Activated effector memory CD4-positive, alpha-beta T cell treated with anti-CD3 and anti-CD28 coated beads, Interleukin-2, amount 50 U/mL, for 16 hours (primary cell): ENCODE measurements at places on chromosomes 6 and 20.

DNA sequence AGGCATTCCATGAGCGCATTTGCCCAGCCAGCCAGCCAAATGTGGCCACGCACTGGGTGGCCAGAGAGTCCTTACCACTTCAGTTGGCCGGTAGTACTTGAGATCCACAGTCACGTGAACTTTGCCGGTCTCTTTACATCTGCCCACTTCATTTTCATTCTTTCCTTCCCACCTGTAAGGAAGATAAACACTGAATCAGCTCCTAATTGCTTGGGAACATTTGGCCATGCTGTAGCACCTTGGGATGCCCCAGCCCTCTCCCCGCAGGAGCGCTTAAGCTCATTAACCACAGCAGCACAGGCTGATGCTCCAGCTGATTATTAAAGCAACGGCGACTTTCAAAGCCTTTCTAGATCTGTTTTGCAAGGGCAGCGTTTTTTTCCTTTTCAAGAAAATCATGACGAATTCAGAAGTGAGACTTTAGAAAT, 116.6 kb downstream of the FOXC1 start:
- DNase-seq: no peak

DNA sequence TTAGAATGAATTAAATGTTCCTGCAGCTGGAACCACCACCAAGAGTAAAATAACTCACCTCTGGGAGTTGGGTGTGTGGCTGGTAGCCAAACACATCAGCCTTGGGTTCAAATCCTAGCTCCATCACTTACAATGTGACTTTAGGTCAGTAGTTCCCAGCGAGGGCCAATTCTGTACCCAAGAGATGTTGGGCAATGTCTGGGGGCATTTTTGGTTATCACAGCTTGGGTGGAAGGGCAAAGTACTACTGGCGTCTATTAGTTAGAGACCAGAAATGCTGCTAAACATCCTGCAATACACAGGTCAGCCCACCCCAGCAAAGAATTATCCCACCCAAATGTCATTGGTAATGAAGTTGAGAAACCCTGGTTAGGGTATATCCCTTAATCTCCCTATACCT, 48.8 kb downstream of the SLC13A3 start:
- no peak for DNase-seq

DNA sequence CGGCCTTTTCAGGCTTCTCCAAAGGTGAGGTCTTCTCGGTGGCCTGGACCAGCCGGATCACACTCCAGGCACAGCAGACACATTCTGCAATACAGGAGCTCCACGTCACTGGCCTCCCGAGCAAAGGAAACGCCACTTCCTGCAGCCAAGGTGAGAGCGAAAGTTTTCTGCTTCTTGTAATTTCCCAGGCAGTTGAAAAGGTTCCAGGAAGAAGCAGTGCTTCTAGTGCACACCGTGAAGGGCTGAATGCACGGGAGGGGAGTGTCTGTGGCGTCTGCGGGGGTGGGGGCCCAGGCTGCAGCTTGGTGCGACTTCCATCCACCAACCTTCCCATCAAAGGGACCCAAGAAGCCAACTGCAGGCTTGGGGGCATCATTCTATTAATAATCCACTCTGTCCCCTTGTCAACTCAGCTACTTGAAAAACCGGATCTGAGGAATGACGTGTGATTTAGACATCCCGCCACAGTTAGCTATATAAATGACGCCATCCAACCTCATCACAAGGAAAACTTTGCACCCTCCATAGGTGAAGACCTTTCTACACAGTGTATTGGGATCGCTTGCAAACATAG, 61.1 kb downstream of the NFATC2 start:
- peak; percentile 84 for DNase-seq

- no peak for DNase-seq
Measured at GRCh38 chr6:16240589-16241320, 2.4 kb downstream of the GMPR start.

DNA sequence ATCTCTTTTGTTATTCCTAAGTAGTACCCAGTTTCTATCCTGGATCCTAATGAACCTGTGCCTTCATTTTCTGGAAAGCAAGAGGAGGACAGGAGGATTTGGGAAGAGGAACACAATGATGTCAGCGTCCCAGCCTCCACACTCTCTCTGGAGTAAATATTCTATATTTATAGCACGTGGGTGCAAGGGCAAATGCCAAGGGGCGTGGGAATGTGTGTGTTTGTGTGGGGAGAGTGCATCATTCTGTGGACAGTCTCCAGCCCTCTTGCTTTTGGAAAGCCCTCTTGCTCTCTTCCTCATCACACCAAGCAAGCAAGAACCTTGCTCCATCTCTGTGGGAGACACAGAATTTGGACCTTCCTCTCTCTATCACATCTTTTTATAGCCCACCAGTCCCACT, 103.2 kb upstream of the EMILIN3 start:
- DNase-seq: no peak

- DNase-seq: no peak
Measured at GRCh38 chr6:30703011-30703410, 12.2 kb upstream of the NRM start.

GRCh38 chr6:8382434-8382833, 52.9 kb downstream of the SLC35B3 start:
- DNase-seq: no peak

DNA sequence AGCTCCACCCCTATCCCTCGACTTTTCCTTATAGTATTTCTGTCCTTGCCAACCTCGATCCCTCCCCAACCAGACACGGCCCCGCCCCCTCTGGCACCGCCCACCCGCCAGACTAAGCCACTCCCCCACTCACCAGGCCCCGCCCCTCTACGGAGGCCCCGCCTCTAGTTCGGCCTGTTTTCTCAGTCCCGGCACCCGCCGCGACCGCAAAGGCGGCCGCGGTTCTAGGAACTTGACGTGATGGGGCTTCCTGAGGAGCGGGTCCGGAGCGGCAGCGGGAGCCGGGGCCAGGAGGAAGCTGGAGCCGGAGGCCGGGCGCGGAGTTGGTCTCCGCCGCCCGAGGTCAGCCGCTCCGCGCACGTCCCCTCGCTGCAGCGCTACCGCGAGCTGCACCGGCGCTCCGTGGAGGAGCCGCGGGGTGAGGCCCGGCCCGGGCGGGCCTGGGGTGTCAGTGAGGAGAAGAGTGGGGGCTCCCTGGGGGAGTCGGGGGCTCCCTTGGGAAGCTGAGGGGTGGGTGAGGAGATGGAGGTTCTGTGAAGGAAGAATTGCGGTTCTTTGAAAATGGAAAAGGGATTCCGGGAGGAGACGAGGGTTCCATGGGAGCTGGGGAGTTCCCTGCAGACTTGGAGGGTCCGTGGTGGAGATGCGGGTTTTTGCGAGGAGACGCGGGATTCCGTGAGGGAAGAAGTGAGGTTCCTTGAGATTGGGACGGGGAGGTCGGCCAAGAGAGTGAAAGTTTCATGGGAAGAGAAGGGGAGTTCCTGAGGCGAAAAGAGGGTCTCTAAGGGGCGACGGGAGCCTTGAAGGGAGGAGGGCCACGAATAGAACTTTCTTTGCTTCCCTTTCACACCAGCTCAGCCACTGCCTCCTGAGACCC, at the start of gene ACSS2:
TSS of gene ACSS2 (plus strand) at position 207 of the 877 bp plus-strand sequence. CDS start at position 241, 34 bp downstream.
- peak; percentile 98 for DNase-seq

GRCh38 chr6:146931214-146931613, 273.0 kb upstream of the STXBP5 start:
- DNase-seq: no peak

GRCh38 chr20:20562507-20562906, 149.9 kb downstream of the RALGAPA2 start:
- DNase-seq: no peak

DNA sequence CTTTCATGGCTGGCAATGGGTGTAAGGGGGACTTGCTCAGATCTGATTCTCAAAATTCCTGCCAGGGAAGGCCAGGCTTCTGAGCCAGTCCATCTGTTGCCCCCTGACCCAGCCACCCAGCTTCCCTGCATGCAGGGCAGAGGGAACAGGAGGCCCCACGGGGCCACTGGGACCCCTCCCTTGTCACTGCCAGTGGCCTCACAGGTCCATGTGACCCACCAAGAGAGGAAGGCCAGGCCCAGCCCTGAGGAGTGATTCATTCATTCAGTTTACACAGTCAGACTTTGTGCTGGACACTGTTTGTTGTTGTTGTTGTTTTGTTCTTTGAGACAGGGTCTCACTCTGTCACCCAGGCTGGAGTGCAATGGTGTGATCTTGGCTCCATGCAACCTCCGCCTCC, 39.5 kb downstream of the UBE2V1 start:
- no peak for DNase-seq

- no peak for DNase-seq
Measured at GRCh38 chr6:75691012-75691411, 58.0 kb upstream of the MYO6 start.

- DNase-seq: no peak
Measured at GRCh38 chr6:49142421-49143151, 320.5 kb downstream of the MMUT start.

DNA sequence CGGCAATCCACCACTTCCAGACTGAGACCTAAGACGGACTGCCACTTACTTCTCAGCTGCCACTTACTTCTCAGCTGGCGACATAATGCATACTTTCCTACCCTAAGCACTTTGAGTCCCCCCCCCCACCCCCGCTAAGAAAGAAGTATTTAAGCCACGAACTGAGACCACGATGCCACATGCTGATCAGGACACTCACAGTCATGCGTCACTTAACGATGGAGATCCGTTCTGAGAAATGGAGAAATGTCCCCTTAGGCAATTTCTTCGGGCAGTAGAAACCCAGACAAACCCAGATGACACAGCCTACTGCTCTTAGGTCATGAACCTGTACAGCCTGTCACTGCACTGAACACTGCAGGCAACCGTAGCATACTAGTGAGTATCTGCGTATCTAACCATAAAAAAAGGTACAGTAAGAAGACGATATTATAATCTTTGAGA, 690 bp downstream of the IFNGR1 start:
- peak; percentile 73 for DNase-seq

DNA sequence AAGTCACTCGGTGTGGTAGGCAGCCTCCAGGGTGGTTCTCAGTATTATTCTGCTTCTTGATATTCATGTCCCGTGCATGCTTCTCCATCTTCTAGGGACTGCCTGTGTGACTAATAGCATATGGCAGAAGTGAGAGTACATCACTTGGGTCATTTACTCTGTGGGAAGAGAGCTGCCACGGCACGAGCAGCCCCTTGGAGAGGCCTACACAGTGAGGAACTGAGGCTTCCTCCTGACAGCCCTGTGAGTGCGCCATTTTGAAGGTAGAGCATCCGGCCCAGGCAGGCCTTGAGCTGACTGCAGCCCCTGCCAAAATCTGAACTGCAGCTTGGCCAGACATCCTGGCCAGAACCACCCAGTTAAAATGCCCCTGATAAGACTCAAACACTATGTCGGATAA, 17.3 kb upstream of the MCUR1 start:
- no peak for DNase-seq

GRCh38 chr6:50270415-50270814, 220.7 kb upstream of the DEFB112 start:
- DNase-seq: no peak

DNA sequence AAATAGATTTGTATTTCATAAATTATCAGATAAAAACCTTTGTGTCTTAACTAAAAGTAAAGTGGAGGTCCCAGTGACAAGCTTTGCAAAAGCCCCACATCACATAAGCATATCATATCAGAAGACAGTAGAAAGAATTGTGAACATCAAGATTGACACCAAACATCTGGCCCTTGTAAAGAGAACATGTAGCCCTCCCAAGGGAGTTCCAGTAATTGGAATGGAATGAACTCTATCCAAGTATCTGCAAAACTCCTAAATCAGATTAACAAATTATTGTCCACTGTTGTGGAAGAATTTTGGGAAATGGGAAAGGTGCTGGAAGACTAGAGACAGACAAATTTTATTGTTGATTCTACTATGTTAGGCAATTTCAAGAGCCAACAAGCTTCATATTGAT, 268.8 kb downstream of the KCNQ5 start:
- no peak for DNase-seq

- DNase-seq: no peak
Measured at GRCh38 chr6:162726947-162727321, 632 bp downstream of the PRKN start.

GRCh38 chr20:12956303-12956702, 52.5 kb upstream of the SPTLC3 start:
- no peak for DNase-seq

GRCh38 chr6:53344969-53345368, 3.8 kb downstream of the ELOVL5 start:
- no peak for DNase-seq
